ENCODE measurements at places on chromosomes 4 and X.
A peak's percentile ranks its signal among the peaks of the same experiment; 100 is the strongest.

DNA sequence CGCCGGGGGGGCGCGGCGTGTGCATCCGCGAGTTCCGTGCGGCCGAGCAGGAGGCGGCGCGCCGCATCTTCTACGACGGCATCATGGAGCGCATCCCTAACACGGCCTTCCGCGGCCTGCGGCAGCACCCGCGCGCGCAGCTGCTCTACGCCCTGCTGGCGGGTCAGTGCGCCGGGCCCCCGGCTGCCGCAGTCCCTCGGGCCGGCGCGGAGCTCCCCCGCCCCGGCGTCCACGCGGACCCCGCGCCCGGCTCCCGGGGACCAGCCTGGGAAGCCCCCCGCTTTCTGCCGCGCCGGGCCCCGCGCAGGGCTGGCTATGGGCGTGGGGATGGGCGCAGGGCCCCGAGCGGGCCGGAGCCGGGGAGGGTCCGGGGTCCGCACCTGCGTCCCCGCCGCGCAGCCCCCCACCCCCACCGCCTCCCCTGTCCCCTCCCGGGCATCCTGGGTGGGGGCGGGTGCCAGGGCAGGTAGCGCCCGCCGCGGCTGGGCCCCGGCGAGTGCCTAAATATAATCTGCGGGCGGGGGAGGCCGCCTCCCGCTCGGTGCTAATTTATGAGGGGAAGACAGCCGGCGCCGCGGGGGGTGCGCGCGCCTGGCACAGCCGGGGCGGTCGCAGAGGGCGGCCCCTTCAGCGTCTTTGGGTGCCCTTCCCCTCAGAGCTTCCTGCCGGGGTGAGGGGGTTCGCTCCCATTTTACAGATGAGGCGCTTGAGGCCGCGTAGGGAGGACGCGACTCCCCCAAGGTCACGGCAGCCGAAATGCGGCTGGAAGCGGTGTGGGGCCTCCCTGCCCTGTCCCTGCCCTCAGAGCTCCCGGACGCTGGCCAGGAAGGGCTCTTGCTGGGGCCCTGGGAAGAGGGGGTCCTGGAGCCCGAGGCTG, 837 bp downstream of the NAT8L start:
- no peaks in the 10 kb centered on the region for H3K36me3 ChIP-seq
- H3K4me1 ChIP-seq: no peaks in the 10 kb centered on the region
- no peak overlapping the region for H3K27ac ChIP-seq
- peak overlapping the region; percentile 74 for H3K4me3 ChIP-seq

- no peak for DNase-seq
- H3K36me3 ChIP-seq: no peaks in the 10 kb centered on the region
- H3K4me1 ChIP-seq: peaks cover 12% of the 10 kb centered on the region
- H3K4me3 ChIP-seq: no peak within 1 kb of the TSS
These were observed at the start of gene EPHA5 for GRCh38 chr4:65670331-65671031. EPHA5 (minus strand) TSS chr4:65670489; CDS start chr4:65669742, 747 bp downstream.

DNA sequence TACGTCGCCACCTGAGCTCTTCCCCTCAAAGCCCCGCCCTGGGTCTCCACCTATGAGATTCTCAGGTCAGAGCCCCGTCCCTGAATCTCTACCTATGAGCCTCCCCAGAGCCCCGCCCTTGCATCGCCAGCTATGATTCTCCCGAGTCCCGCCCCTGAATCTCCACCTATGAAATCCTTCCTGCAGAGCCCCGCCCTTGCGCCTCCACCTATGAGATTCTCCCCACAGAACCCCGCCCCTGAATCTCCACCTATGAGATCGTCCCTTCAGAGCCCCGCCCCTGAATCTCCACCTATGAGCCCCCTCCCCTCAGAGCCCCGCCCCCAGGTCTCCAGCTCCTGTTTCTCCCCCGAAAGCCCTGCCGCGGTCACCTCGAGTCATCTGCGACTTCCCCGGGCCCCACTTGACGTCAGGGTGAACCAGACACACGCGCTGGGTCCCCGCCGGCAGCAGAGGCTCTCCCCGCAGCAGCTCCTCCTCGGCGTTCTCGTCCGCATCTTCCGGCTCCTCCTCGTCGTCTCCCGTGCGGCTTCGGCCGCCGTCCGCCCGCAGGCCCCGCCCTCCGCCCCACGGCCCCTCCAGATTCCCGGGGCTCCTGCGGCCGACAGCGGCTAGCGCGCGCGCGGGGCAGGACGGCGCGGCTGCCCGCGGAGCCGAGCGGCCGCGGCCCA, 393 bp downstream of the GTPBP6 start:
- peaks cover 25% of the 10 kb centered on the region for H3K4me1 ChIP-seq
- H3K27me3 ChIP-seq: no peaks in the 10 kb centered on the region
- H3K27ac ChIP-seq: peak overlapping the region; percentile 100
- DNase-seq: peak; percentile 95
- peak overlapping the region; percentile 78 for H3K4me3 ChIP-seq

- H3K36me3 ChIP-seq: peaks cover 38% of the 10 kb centered on the region
- H3K4me1 ChIP-seq: peaks cover 15% of the 10 kb centered on the region
- DNase-seq: no peak
These were observed 22.2 kb downstream of the TMEM184C start for GRCh38 chr4:147639388-147639787.

DNA sequence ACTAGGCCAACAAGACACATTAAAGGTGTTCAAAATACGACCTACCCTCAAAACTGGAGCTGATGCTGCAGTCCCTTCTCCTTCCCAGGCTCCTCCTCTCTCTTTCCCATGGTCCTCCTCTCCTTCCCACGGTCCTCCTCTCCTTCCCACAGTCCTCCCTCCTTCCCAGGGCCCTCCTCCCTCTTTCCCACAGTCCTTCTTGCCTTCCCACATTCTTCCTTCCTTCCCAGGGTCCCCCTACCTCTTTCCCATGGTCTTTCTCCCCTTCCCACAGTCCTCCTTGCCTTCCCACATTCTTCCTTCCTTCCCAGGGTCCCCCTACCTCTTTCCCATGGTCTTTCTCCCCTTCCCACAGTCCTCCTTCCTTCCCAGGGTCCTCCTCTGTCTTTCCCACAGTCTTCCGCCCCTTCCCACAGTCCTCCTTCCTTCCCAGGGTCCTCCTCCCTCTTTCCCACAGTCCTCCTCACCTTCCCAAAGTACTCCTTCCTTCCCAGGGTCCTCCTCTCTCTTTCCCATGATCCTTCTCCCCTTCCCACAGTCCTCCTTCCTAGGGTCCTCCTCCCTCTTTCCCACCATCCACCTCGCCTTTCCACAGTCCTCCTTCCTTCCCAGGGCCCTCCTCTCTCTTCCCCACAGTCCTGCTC, 54.2 kb downstream of the SH3KBP1 start:
- no peak for DNase-seq
- H3K36me3 ChIP-seq: no peaks in the 10 kb centered on the region
- H3K4me1 ChIP-seq: peaks cover 17% of the 10 kb centered on the region
- H3K27ac ChIP-seq: peak overlapping the region; percentile 21

GRCh38 chr4:141713185-141713584, 76.8 kb downstream of the IL15 start:
- H3K27me3 ChIP-seq: no peaks in the 10 kb centered on the region
- peaks cover 21% of the 10 kb centered on the region for H3K36me3 ChIP-seq
- H3K4me3 ChIP-seq: no peak overlapping the region
- no peak for DNase-seq
- H3K4me1 ChIP-seq: peaks cover 8% of the 10 kb centered on the region

GRCh38 chr4:151409470-151410313, 716 bp downstream of the FHIP1A start:
- no peaks in the 10 kb centered on the region for H3K36me3 ChIP-seq
- peak overlapping the region; percentile 89 for H3K4me3 ChIP-seq
- H3K27me3 ChIP-seq: peaks cover 40% of the 10 kb centered on the region

GRCh38 chr4:13168326-13168725, 315.8 kb downstream of the RAB28 start:
- no peaks in the 10 kb centered on the region for H3K4me1 ChIP-seq
- no peak overlapping the region for H3K27ac ChIP-seq
- no peaks in the 10 kb centered on the region for H3K27me3 ChIP-seq

GRCh38 chrX:11450354-11450753, 157.1 kb downstream of the AMELX start:
- DNase-seq: no peak
- H3K36me3 ChIP-seq: no peaks in the 10 kb centered on the region
- no peaks in the 10 kb centered on the region for H3K4me1 ChIP-seq
- no peak overlapping the region for H3K27ac ChIP-seq

- H3K36me3 ChIP-seq: no peaks in the 10 kb centered on the region
- H3K27ac ChIP-seq: no peak overlapping the region
- peak; percentile 16 for DNase-seq
- no peaks in the 10 kb centered on the region for H3K27me3 ChIP-seq
- H3K4me3 ChIP-seq: no peak overlapping the region
- H3K4me1 ChIP-seq: peaks cover 17% of the 10 kb centered on the region
These were observed 13.7 kb downstream of the RASSF6 start for GRCh38 chr4:73606465-73606974.

- peaks cover 11% of the 10 kb centered on the region for H3K36me3 ChIP-seq
- DNase-seq: no peak
- no peak overlapping the region for H3K4me3 ChIP-seq
- no peaks in the 10 kb centered on the region for H3K27me3 ChIP-seq
These were observed 46.9 kb downstream of the ANTXR2 start for GRCh38 chr4:80026100-80026499.

DNA sequence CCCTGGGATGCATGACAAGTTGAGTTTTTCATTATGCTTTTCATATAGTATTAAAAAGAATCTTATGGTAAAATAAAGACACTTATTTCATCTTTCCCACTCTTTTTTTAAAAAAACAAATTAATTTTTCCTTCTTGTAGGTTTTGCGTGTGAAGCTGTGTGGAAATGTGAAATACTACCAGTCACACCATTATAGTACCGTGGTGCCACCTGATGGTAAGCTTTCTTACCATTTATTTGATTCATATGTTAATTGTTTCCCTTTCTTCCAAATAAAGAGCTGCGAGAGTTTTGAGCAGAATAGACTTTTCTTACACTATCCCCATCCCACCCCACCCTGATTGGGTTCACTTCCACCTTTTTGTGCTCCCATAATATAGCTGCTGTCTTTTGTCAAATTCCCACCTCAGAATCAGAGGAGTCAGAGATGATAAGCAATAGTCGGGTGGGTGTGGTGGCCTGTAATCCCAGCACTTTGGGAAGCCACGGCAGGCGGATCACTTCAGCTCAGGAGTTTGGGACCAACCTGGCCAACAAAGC, 44.3 kb downstream of the CASP6 start:
- no peak for DNase-seq
- peaks cover 4% of the 10 kb centered on the region for H3K36me3 ChIP-seq
- no peak overlapping the region for H3K4me3 ChIP-seq
- no peak overlapping the region for H3K27ac ChIP-seq
- H3K27me3 ChIP-seq: no peaks in the 10 kb centered on the region

DNA sequence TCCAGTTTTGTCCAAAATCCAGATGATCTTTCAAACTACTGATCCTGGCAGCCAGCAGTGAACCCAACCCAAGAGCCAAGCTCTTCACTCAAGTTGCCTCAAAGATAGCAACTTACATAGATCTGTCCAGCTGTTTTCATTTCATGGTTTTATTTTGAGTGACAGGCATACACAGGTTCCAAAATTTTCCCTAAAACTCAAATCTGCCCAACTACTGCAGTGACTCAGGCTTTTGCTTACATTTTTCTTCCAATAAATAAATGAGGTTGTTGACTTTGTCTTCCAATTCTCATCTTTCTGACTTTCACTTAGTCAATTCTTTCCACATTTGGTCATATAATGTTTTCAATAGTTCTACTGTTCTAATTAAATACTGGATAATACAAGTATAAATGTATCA, 158.8 kb downstream of the TECRL start:
- no peaks in the 10 kb centered on the region for H3K27me3 ChIP-seq
- no peak for DNase-seq
- no peak overlapping the region for H3K27ac ChIP-seq
- no peaks in the 10 kb centered on the region for H3K4me1 ChIP-seq

DNA sequence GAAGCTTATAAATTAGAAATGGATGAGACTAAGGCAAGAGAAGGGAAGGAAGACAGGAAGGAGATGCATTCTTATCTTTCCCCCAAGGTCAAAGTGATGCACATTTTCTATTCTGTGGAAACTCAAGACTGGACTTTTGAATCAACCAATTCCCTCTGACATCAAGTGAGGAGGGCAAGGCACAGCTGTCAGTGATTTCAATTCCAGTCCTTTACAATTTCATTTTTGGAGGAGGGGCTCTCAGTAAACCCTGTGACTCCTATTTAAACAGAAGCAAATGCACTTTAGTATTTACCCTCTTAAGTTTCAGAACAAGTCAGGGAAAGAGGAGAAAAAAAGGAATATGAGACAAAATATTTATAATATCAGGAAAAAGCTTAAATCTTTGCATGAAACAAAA, 134.0 kb downstream of the MGST2 start:
- no peaks in the 10 kb centered on the region for H3K27me3 ChIP-seq
- no peaks in the 10 kb centered on the region for H3K36me3 ChIP-seq
- H3K4me3 ChIP-seq: no peak overlapping the region
- no peaks in the 10 kb centered on the region for H3K4me1 ChIP-seq
- no peak for DNase-seq

DNA sequence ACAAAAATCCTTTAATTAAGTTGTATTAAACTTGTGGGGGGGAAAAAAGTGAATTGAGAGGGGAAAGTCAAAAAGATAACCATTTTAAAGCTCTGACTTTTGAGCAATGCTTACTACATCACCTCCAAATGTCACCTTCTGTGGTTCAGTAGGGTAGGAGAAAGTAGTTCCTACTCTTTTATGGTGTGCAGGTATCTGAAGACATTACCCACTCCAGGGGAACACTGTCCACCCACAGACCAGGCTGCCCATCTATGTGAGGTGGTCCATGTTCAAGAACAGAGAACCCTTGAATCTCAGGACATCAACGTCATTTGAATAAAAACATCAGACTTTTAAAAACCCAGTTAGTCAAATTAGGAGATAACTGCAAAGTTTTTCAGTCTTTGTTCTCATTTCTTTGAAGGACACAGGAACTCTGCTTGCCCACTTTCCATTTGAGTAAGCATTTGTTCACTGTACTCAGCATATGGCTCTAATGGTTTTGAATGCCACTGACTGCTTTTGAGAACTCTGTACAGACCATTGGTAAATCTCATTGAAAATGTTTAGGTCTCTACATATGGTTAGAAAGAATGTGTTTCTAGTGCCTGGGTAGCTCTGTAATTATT, 18.4 kb downstream of the NMU start:
- H3K4me3 ChIP-seq: no peak overlapping the region
- no peak for DNase-seq
- H3K36me3 ChIP-seq: no peaks in the 10 kb centered on the region
- H3K27me3 ChIP-seq: peaks cover 6% of the 10 kb centered on the region

DNA sequence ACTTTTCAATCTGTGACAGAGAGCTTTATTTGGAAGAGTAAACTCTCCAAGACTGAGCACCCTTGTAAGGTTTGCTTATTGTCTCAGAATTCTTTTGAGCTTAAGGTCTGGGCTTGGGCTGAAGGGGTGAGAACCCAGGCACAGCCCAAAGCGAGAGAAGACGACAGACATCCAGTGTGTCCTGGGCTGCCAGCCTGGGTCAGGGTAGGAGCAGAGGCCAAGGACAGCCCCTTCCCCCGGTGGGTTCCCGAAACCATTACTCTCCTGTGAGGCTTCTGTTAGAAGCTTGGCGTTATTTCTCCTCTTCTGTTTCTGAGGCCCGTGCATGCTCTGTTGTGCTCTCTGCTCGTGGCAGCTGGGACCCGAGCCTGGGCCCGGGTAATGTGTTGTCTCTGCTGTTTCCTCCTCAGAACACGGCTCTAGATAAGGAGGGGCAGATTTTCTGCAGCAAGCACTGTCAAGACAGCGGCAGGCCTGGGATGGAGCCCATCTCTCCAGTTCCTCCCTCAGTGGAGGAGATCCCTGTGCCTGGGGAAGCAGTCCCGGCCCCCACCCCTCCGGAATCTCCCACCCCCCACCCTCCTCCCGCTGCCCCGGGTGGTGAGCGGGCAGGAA, 177.5 kb downstream of the DCLK2 start:
- no peak overlapping the region for H3K4me3 ChIP-seq
- no peaks in the 10 kb centered on the region for H3K4me1 ChIP-seq
- no peak for DNase-seq

GRCh38 chrX:130902446-130902782, 595 bp downstream of the ENOX2 start:
- peak overlapping the region; percentile 82 for H3K27ac ChIP-seq
- H3K36me3 ChIP-seq: peaks cover 4% of the 10 kb centered on the region
- H3K4me1 ChIP-seq: peaks cover 8% of the 10 kb centered on the region
- H3K4me3 ChIP-seq: no peak overlapping the region
- H3K27me3 ChIP-seq: no peaks in the 10 kb centered on the region

Data from naive B cell (primary cell).